Progenitor cell of endocrine pancreas (in vitro differentiated cells): ENCODE measurements at places on chromosomes 3 and 15. TPM values are rescaled to one million over a fixed set of nuclear protein-coding genes. Genes with fewer than 3 reads are reported as not detected.

DNA sequence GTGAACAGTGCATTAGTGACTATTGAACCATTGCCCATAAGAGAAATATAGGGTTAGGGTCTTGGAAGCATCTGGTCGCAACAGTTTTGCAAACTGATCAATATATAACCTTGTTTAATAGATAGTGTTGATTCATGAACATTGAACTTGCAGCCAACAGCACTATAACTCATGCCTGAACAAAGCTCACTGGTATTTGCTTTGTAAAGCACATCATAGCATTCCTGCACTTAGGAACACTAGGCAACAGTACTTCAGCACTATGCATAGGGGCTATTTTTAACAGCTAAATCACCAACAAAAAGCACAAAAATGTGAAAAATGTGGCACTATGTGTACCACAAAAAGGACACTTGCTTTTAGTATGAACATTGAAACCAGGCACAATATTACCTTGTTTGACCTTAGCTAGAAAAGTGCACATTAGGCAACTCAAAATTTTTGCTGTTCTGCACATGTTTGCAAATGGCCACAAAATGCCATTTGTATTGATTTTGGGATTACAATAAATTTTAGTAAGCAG lies 68.0 kb downstream of the OXNAD1 start:
- DNase-seq, result no peak

DNA sequence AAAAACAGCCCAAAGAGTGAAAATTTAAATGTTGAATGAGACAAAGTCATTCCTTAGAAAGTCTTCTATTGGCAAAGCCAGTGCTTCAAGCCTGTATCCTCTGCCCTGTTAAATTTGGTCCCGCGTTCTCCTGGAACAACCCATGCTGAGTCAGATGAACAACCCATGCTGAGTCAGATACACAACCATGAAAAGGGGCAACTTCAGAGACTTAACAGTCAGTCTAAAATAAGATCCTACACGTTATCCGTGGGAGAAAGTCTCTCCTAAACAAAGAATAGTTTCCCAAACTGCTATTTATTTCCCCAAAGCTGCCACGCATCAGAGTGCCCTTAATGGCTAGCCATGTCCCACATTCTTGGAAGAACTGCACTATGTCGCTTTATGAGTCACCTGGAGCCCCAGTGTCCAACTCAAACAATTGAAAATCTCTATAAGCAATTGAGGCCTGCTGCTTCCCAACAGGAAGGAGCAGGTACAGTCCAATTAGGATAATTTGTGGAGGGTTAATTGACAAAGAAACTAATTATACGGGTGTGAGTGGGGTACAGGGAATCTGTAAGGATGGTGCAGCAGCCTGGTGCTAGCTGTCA lies 66.1 kb downstream of the WHAMM start:
- DNase-seq, result no peak

DNA sequence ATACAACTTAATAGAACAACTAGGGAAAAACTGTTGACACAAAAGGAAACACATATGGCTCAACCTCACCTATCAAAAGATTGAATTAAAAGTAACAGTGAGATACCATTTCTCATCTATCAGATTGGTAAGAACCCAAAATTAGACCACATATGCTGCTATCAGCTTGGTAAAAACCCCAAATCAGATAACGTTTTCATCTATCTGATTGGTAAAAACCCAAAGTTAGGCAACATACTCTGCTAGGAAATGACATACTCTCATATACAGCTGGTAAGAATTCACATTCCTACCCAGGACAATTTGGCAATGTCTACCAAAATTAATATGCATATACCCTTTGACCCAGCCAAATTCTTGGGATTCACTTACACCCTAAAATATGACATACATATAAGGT lies 26.3 kb downstream of the NRG4 start:
- DNase-seq, result no peak

GRCh38 chr3:153957421-153957820 lies 163.8 kb upstream of the ARHGEF26 start:
- no peak for DNase-seq

GRCh38 chr3:48217449-48217848 lies 5.8 kb upstream of the CAMP start:
- no peak for DNase-seq

DNA sequence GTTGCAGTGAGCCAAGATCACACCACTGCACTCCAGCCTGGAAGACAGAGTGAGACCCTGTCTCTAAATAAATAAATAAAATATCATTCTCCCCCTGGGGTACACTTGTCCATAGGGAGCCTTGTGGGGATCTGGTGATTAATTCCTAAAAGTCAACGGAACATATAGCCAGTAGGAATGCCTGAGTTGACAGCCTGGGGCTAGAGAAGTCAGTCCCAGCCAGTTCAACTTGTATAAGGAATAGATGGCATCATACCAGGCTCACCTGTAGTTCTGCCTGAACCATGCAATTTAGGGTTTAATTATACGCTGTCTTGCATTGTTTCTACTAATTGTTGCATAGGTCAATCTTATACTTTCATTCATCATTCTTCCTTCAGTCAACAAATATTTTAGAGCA lies 5.9 kb upstream of the BOC start:
- DNase-seq, result no peak

DNA sequence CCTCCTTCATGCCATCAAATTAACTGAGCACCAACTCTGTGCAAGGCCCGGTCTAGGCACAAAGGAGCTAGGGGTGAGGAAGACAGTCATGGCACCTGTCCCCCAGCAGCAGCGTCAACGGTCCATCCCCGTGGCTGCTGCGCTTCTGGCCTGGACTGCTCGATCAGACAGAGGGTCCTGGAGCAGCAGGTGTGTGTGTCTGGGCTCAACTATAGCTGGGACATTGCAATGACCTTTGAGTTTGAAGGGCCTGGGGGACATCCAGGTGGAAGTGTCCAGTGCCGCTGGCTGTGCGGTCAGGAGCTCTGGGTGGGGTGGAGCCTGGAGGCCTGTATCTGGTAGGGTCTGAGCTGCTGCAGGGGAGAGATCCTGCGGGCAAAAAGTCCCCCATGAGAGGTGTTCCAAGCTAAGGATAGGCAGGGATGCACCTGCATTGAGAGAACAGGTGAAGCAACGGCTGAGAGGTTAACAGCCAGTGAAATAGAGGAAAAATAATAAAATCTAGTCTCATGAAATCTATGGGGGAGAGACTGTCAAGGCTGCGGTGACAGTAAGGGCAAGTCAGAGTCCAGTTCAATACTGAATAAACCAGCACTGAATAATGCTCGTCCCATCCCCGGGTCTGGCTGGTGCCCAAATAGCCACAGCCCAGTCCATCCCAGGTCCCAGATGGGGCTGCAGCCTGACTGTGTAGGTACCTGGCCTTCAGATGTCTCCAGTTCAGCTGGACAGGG lies 25.4 kb upstream of the SLC41A3 start:
- peak; percentile 8 for DNase-seq

The ST3GAL6 gene
- 46.8 and 49.2 TPM in 2 replicates for total RNA-seq
